Stimulated activated CD8-positive, alpha-beta memory T cell treated with anti-CD3 and anti-CD28 coated beads, Interleukin-15, amount 100 ng/mL, for 1 hour (primary cell): ENCODE measurements at places on chromosomes 1 and 21.

GRCh38 chr1:212981571-212982328 is 31.4 kb downstream of the VASH2 start:
- DNase-seq = no peak

DNA sequence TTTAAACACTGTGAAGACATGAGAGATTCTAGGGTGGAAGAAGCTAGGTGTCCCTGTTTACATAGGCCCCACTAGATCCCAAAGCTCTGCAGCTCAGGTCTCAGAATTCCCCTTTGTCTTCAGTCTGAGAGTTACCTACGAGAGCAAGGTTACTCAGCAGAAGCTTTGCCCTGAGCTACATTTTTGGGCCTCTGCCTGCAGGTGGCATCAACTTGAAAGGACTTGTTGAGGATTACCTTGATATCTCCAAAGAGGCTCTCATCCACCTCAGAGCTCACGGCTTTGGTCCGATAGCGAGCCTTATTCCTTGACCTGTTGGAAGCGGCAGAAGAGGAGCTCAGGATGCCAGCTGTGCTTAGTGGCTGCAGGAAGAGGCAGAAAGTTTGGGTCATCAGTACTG is 7.0 kb downstream of the CFAP45 start:
- no peak for DNase-seq

- DNase-seq = no peak
Measured at GRCh38 chr1:240644732-240645131, 32.8 kb upstream of the GREM2 start.

DNA sequence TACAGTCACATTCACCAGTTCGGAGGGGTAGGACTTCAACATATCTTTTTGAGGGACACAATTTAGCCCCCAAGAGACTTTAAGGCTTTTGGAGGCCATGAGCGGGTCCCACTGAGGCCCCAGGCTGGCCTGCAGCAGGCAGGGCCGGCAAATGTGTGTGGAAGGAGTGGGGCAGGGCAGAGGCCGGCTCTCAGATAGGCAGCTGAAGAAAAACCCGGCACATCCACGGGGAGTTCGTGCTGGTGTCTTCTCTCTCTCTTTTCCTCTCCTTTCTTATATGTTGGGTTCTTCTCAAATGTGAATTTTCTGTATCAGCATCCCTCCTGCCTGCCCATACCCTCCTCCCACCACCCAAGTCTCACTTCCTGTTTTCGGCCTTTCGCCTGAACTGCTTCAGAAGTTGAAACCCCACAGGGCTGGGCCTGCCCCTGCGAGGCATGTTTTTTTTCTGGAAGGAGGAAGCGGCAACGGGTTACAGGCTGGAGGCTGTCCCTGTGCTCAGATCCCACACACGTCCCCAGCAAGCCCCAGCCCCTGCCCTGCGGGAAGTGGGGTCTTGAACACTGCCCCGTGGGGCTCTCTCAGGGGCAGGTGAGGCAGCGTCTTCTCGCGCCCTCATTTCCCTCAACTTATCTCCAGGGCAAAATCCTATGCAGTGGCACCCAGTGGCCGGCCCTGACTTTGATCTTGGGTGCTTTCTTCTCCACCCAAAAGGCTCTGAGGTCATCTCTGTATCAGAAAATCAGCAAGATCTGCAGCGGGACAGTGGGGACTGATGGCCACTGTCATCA is 9.7 kb upstream of the UMODL1 start:
- DNase-seq = no peak

- DNase-seq = no peak
Measured at GRCh38 chr1:33715195-33715811, 148.6 kb upstream of the HMGB4 start.

- DNase-seq = no peak
Measured at GRCh38 chr1:17441265-17441992, 2.0 kb upstream of the RCC2 start.

DNA sequence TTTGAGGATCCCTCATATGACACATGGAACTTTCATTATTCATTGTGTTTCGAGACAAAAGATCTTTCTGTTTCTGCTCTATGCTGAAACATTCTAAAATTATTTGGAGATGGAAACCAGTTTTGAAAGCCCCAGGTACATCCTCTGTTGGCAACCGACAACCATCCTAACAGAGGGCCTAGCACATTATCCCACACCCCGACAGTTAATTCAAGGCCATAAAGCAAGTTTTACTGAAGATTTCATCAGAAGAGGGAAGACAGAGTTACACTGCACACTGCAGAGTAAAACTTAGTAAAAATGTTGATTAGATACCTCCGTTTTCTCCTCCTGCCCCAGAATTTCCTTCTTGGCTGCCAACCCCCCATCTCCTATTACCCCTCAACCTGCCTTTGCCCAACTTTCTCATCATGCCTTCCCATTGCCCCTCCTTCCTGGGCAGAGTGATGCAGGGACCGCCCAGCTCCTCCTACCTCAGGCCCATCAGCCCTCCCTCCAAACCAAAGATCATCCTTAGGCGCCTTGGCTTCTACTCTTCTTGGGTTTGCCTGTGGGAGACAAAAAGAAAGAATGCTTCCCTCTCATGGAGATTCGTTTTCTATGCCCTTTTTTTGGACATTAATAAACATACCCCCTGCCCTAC is 52.9 kb upstream of the CITED4 start:
- DNase-seq = no peak

DNA sequence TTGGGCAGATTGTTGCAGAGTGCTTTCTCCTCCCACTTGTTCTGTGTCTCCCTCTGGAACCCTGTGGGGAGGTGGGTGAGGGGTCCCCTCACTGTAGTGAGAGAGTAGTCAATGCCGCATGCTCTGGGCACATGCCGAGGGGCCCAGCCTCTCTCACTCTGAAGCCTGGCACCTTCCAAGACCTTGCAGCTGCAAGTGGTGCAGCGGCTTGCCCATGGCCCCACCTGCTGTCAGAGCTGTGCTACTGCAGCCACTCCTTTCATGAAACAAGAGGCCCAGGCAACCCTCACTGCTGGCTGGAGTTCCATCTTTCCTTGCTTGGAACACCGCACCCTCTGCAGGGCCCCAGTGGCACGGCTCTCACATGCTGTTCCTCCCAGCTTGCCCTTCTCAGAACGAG is 58.4 kb upstream of the COL6A1 start:
- peak; percentile 24 for DNase-seq

GRCh38 chr1:173478094-173478674 is 1.0 kb downstream of the PRDX6 start:
- DNase-seq = no peak

GRCh38 chr1:20168564-20169491 is 17.1 kb upstream of the UBXN10 start:
- no peak for DNase-seq

DNA sequence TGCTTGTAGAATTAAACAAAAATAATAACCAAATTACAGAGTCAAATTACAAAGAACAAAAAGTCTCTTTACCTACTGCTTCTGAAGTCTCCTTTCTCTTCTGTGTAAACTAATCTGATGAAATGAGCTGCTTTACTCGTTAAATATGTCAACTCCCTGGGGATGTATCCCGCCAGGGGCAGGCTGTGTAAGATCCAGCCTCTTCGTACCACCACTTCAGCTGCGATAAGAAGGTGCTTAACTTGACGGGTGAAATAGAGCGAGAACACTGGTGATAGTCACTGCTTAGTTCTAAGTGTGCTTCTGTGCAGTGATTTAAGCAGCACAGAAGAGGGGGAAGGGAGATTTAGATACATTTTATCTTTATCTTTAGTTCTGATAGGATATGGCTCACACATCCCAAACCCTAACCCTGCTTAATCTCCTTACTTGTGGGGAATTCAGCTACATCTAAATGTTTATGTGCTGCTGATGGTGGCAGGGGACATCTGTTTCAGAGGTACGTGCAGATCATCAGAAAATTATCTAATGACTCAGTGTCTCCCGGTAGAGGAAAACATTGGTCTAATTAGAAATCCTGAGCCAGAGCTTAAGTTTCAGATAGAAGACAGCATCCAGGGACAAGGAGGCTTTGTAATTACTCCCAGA is 46.0 kb downstream of the RHOU start:
- DNase-seq = no peak

- DNase-seq = no peak
Measured at GRCh38 chr1:31954607-31955283, 16.6 kb upstream of the PTP4A2 start.

- DNase-seq = no peak
Measured at GRCh38 chr1:168686666-168687065, 42.3 kb downstream of the DPT start.

GRCh38 chr1:162881590-162881989 is 20.6 kb upstream of the CCDC190 start:
- no peak for DNase-seq
